ENCODE measurements at places on chromosomes 6 and 20. TPM values are rescaled to one million over a fixed set of nuclear protein-coding genes. Genes with fewer than 3 reads are reported as not detected.

The LRFN2 gene
- not detected for total RNA-seq

The THEMIS gene
- total RNA-seq: not detected

The ASIP gene
- not detected for total RNA-seq

The AKIRIN2 gene
- 15.1 TPM for total RNA-seq

The WFDC8 gene
- not detected for total RNA-seq

The SLC22A16 gene
- not detected for total RNA-seq

The EPHA7 gene
- total RNA-seq: 0.32 TPM

The CTCFL gene
- total RNA-seq: not detected

The TFAP2A gene
- not detected for total RNA-seq

The BMP5 gene
- total RNA-seq: 0.16 TPM

The CDH4 gene
- 0.32 TPM for total RNA-seq

The GRM1 gene
- total RNA-seq: 0.17 TPM

The AIF1 gene
- total RNA-seq: not detected

The CTSZ gene
- 189 TPM for total RNA-seq

The OR2B2 gene
- total RNA-seq: not detected

The GRIK2 gene
- total RNA-seq: not detected

The FAM162B gene
- 0.32 TPM for total RNA-seq

The PNRC1 gene
- total RNA-seq: 33.7 TPM

The TRIM31 gene
- not detected for total RNA-seq

The CPXM1 gene
- 1.0 TPM for total RNA-seq

The MCHR2 gene
- total RNA-seq: not detected

The PRND gene
- total RNA-seq: not detected
